NCI-H226 (cell line): ENCODE measurements at places on chromosomes 3 and 15.

- no peak for DNase-seq
These were observed 20.2 kb downstream of the DENND4A start for GRCh38 chr15:65771870-65772269.

GRCh38 chr3:71989165-71989564 is 204.2 kb upstream of the PROK2 start:
- DNase-seq: peak; percentile 71

DNA sequence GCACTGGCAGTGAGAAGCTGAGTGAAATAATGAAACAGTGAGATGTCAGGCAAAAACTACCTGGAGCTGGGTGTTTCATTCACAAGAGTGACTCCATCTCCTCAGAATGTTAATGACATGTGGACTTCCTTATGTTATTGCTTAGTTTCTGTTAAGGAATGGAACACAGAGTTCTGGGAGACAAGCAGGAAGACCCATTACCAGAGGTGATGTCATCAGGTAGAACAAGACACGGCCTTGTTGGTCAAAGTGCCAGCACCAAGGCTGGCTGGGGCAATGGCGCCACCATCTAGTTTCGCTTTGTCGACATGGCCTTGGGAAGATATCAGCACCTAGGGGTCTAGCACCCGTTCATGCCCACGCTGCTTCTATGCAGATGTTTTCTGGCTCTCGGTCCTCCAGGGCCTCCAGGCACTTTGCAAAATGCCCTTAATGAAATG is 252.2 kb downstream of the FAM43A start:
- DNase-seq: no peak

- peak; percentile 76 for DNase-seq
These were observed 26.1 kb upstream of the NMB start for GRCh38 chr15:84684092-84684491.

DNA sequence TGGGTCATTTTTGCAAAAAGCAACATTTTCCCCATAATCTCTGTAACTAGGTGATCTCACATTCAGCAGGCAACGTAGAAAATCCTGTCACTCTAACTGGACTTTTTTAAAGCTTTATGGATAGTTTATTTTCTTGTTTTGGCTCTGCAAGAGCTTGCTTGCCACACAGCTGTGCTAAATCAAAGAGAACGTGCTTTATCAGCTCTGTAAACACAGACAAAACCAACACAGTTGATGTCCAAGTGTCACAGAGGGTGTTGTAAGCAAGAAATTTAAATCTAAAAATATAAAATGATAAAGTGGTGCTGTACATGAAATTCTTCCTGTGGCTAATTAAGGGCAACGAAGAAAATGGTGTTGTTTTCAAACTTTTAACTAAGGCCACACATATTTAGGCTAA is 97.5 kb upstream of the STAC start:
- no peak for DNase-seq

GRCh38 chr15:68353421-68354135 is 76.0 kb downstream of the FEM1B start:
- DNase-seq: peak; percentile 47

DNA sequence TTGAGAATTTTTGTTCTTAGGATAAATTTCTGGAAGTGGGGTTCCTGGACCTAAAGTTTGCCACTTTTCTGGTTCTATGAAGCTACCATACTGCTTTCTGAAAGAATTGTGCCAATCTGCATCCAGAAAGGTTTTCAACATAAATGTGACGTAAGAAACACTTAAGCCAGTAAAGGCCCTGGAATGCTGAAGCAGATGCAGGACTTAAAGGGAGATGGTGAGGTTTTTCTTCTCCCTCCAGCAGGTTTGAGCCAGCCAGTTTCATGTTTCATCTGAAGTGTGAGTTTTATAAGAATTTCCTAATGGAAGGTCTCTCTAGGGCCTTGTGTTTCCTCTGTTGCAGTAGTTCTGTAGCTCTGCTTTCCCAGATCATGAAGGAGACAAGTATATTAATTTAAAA is 33.1 kb downstream of the ZNF592 start:
- DNase-seq: no peak

DNA sequence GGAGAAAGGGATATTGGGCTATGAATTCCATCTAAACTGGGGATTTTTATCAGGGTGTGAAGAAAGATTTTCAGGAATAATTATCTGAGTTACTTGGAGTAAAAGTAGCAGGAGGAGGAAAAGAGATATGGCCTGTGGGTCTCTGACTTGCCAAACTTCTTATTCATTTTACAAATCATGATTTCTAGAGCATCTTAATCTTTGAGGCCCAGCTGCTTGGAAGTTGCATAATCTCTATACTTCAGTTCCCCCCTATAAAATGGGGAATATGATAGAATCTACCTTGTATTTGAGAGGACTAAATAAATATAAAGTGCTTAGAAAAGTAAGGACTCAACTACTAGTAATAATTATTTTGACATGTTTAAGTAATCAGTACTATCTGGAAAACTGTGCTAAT is 11.0 kb upstream of the GABPB1 start:
- no peak for DNase-seq

DNA sequence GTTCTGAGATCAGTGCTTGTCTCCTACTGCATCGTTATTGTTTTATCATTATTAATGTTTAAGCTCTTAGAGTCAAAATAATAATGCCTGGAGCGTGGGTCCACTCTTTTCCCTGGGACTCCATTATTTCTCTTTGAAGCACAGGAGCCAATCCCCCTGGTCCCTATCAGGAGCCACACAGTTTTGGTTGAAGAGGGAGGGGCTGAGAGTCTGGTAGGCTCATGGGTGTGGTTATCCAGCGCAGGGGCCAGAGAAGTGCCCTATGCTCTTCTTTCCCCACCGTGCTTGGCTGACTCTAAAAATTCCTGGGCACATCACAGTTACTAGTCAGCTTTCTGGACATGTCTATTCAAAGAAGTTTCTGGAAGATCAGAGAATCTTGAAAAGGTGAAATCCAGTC is 121.5 kb downstream of the DNAJB8 start:
- DNase-seq: no peak

DNA sequence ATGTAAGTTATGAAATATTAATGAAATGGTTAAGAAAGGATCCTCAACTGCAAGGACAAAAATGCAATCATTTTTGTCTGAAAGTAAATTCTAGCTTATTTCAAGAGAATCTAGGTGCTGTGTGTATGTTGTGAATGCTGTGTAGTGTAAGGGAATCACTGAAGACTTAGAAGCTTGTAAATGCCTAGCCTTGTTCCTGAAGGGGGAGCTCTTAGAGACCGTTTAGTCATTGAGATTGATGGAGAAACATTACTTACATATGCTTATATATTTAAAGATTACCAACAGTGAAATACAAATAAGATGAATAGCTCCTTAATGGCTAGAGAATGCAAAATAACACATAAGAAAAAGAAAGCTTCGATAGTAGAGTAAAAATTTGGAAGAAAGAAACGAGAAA is 67.9 kb downstream of the CNTN4 start:
- no peak for DNase-seq

- no peak for DNase-seq
These were observed 243.7 kb downstream of the CADPS start for GRCh38 chr3:62631488-62631887.

DNA sequence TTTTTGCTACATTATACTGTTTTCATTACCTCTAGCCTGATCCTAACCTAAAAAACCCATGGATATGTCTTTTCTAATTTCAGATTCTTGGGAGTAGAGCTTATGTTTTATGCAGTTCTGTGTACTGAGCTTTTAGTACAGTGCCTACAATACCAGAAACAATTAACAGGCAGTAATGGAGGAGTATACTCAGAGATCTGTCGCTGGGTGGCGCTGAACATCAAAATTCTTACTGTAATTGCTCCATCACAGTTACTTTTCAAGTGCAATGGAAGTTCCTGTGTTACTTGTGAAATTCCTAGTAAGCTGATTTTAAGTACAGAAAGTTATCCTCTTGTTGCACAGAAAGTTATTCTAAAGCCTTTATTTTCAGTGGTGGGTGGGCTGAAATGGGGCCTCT is 66.9 kb downstream of the RNF13 start:
- peak; percentile 39 for DNase-seq

DNA sequence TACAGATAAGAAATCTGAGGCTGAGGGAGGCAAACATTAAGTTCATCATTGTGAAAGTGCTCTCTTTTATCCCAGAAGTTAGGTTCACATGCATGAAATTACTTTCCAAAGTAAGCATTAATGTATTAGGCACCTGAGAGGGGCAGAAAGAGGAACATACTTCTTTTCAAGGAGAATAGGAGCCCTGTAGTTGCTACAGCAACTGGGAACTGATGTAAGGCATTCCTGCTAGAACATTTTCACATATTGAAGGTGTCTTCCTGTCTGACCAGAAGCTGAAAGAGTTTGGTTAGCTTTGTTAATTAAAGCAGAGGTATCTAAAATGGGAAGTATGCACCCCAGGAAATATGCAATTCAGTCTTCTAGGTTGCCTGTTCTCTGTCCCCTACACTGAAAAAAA is 65.5 kb upstream of the ZBTB20 start:
- no peak for DNase-seq

- no peak for DNase-seq
These were observed 961.0 kb upstream of the CFAP20DC start for GRCh38 chr3:60010781-60011180.

- peak; percentile 75 for DNase-seq
These were observed 13.0 kb upstream of the MAPK6 start for GRCh38 chr15:52005748-52006701.

GRCh38 chr3:149013726-149014125 is 22.4 kb downstream of the GYG1 start:
- DNase-seq: no peak

DNA sequence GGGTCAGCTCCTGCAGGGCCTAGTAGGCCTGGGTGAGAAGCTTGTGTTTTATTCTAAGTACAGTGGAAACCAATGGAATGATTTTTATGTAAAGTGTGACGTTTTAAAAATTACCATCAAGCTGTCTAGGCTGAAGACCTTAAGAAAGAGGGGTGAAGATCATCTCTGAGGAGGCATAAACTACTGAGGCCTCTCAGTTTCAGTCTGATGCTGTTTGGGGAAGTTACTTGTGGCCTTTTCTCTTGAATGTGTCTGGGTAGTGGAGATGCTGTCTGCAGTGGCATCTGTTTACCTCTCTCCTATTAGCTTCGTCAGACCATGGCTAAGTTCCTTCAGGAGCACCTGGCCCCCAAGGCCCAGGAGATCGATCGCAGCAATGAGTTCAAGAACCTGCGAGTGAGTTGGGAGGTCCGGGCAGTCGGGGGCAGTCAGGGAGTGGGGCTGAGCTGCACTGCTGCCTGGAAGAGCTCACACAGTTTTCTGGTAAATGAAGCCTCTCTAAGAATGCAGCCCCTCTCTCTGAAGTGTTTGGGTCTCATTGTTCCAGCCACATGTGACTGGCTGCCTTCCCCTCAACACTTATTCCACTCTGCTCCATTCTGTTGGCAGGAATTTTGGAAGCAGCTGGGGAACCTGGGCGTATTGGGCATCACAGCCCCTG is 1.9 kb downstream of the IVD start:
- no peak for DNase-seq

DNA sequence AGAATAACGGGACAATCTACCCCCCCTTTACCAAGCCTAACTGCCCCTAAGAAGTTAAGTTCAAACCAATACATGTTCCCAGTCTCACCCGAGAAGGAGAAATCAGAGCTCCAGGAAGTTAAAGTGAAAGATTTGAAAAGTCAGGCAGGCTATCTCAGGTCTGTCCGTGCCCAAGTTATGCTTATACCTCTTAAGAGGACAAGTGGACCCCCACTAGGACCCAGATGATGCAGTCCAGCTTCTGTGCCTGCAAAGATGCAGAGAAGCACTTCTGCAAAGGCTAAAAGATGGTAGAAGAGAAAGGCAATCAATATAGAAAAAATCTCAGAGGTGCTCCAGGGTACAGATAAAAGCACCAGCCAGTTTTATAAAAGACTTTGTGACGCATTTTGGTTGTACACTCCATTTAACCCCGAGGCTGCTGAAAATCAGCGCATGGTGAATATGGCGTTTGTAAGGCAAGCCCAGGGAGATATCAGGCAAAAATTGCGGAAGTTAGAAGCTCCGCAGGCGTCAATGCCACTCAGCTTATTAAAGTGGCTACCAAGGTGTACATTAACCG is 9.8 kb upstream of the SLC9C1 start:
- DNase-seq: no peak

DNA sequence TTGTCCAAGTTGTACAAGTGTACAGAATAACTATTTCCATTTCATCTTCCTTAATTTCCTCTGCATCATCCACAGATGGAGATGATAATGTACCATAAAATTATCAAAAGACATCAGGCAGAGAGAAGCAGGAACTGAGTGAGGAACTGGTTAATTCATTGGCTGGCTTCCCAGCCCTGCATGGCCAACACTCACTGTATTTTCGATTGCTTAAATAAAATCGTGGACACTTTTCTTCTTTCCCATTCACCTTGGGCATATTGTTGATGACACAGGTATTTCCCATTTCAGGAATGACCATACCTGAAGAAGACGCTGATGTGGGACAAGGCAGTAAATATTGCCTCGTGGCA is 144.2 kb upstream of the ABHD17C start:
- peak; percentile 26 for DNase-seq

GRCh38 chr15:29888646-29889045 is 66.4 kb upstream of the TJP1 start:
- DNase-seq: no peak

DNA sequence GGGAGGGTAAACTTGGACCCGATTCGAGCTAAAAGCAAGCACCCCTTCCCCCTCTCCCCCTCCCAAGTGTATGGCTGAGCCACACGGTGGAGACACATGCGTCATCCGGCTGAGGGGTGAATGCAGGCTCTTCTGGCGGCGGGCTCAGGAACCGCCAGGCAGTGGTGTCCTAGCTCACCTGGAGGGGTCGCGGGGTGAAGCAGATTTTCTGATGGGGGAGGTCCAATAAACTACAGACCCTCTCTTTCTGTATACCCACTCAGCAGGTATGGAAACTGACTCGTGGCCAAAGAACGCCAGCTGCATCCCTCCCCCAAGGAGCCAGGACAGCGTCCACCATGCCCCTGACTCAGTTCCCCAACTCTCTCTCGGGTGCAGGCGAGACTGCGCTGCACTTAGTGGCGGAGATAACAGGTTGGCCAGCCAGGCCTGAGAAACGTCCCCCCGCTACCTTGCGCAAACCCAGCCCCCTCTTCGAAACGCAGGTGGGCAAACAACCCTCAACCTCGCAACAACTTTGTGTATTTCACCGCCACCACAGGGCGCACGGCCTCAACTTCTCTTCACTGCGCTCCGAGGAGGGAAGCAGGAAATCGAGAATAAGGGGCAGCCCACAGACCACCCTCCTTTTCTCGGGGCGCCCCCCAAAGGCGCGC is 1.3 kb downstream of the MAGI1 start:
- DNase-seq: no peak
